ENCODE measurements at places on chromosomes 16 and 17.
A peak's percentile ranks its signal among the peaks of the same experiment; 100 is the strongest.

GRCh38 chr16:63244631-63245030 is 1208.4 kb upstream of the CDH8 start:
- DNase-seq, result no peak

DNA sequence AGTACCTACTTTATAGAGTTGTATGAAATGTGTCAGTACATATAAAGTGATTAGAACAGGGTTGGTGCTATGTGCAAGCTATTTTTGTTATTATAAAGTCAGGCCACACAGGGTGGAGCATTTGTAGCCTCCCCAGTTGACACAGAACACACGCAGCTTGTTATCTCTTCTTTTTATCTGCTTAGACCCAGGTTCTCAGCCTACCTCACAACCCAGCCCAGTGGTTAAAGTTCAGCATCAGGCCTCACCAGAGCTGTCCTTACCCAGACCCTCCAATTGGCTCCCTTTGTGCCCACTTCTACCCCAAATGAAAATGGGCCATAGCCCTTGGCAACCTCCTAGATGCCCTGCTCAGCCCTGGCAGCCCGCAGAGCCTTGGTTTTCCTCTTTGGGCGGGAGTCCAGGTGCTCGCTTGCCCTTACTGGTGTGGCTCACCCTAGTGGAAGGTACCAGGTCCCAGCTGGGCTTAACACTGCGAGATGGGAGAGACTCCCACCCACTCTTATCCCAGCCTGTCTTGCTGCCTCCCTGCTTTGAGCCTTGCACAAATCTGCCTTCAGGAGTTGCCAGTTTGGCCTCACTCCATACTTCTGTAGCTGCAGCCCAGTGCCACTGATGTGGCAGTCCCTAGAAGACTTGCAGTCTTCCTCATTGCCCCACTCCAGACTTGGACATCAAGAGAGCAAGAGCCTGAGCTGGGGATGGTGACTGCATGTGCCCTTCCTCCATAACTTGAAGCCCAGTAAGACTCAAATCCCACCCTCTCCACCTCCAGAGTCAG is 1.1 kb upstream of the PIGS start:
- no peak for DNase-seq

GRCh38 chr16:48184681-48185080 is 28.9 kb upstream of the ABCC12 start:
- DNase-seq, result no peak

DNA sequence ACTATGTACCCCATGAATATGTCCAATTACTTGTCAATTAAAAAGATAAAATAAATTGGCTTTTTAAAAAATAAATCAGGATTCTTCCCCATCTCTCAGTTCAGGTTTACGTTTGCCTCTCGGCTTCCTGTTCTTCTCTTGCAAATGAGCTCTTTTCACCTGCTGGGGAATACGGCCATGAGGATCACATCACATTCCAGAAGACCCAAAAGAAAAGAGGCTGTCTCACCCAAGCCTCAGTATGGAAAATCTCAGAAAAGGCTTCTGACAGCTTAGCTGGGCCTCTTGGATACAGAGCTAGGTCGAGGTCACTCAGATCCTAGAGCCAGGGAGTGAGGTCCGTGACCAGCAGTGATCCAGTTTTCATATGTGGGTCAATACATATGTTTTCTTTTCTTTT is 171.2 kb upstream of the SDK2 start:
- no peak for DNase-seq

DNA sequence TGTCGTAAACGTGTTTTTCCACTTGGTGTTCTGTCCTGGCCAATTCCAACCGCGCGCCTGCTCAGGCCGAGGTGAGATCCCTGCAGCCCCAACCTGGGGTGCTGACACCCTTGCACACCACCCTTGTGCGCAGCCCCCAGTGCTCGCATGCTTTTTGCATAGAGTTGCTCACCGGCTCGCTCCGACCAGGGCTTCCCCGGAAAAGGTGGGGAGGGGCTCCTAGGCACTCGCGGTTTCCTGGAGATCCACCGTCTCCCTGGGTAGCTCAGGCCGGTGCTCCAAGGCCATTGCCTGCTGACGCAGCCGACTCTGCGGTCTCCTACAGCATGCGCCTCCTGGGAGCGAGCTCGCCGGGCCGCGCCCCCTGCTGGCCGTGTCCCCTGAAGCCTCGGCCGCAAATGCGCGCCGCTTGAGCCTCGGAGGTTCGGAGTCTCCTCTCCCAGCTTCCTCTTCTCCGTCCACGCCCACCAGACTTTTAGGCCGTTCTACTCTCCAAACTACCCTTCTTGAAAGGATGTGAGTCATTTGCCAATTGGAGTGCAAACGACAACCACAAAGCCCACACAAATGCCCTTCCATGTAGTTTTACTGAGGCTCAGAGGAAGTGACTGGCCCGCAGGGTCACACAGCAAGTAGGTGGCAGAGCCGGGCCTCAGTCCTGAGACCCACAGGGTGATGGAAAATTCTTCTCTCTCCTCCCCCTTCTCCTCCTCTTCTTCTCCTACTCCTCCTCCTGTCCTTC is 7.2 kb upstream of the PDP2 start:
- peak; percentile 94 for DNase-seq

DNA sequence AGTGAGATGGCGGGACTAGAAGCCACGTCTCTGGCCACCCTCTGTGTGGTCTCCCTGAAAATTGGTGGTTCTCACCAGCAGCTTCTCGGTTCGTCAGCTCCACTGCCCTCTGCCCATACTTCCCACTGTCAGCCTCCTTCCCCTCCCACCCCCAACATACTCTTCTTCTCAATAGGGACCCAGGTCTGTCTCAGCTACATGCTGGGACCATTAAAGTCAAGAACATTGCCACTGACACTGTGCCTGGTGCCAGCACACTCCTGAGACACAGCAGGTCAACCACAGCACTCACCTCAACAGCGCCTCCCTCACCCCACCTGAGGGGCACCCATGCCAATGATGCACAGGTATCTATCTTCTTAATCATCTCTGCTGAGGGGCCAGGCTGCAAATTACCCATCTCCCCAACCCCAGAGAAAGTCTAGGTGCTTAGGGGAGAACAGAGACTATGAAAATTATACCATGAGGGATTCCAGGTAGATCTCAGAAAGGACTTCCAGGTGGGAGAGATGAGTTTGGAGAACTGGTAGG is 1.3 kb downstream of the PLXDC1 start:
- DNase-seq, result no peak

Data from AG08395 (cell line).